ENCODE measurements at places on chromosomes 5 and 9. TPM values are rescaled to one million over a fixed set of nuclear protein-coding genes. Genes with fewer than 3 reads are reported as not detected.
A peak's percentile ranks its signal among the peaks of the same experiment; 100 is the strongest.

ARHGEF39 gene
- 1.2 TPM for total RNA-seq

SHC3 gene
- total RNA-seq = 1.0 TPM

INSL4 gene
- total RNA-seq = not detected

PARP8 gene
- 12.6 TPM for total RNA-seq

WDR38 gene
- not detected for total RNA-seq

PLEKHG4B gene
- total RNA-seq = 0.35 TPM

GHR gene
- 1.0 TPM for total RNA-seq

FST gene
- 1.8 TPM for total RNA-seq

GRCh38 chr9:120935383-120935857, 8.8 kb upstream of the TRAF1 start:
- DNase-seq = peak; percentile 100

- DNase-seq = no peak
Observed at GRCh38 chr5:103896593-103896992, 334.0 kb upstream of the NUDT12 start.

DNA sequence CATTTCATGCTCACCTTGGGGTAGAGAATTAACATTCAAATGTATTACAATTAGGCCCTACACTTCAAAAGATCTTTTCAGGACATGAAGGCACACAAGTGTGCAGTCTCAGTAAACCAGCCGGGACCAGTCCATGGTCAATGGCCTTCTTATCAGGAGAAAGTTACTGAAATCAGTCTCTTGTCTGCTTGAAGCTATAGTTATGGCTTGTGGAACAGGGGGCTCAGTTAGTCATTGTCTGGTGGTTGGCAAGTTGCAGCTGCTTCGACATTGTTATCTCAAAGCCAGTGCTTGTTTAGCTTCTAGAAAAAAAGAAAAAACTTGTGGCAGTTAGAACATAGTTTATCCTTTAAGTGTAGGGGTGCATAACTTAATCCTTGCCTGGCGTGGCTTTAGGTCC, 213.1 kb upstream of the ACO1 start:
- no peak for DNase-seq

DNA sequence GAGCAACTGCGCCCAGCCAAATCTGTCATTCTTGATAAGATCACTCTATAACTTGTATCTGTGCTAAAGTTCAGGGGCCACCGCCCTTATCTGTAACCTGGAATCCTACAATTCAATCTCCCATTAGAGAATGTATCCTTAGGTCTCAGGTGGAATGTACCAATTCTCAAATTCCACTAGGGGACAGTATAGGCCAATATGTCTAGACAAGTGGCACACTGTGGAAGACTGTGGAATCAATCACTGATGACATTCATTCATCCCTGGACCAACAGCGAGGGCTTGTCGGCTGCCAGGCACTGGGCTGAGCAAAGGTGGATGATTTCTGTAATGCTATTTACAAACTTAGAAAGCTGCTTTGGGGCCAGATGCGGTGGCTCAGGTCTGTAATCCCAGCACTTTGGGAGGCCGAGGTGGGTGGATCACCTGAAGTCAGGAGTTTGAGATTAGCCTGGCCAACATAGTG, 28.7 kb upstream of the MEGF9 start:
- no peak for DNase-seq

DNA sequence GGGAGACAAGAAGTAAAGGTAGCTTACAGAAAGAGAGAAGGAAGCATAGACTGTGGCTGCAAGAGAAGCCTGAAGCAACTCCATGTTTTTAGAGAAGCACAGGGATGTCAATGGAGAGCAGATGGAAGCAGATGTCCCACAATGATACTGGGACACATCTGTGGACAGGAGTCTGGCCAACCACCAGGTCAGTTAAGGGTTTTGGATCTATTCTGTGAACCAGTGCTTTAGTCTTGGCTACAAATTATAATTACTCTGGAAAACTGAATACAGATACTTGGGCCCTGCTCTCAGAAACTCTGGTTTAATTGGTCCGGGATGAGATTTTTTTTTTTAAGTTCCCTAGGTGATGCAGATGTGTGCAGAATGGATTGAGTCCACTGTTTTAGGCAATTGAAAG, 592.8 kb downstream of the CSNK1G3 start:
- DNase-seq = no peak

- DNase-seq = no peak
Observed at GRCh38 chr9:135804581-135805421, 102.5 kb downstream of the CAMSAP1 start.

DNA sequence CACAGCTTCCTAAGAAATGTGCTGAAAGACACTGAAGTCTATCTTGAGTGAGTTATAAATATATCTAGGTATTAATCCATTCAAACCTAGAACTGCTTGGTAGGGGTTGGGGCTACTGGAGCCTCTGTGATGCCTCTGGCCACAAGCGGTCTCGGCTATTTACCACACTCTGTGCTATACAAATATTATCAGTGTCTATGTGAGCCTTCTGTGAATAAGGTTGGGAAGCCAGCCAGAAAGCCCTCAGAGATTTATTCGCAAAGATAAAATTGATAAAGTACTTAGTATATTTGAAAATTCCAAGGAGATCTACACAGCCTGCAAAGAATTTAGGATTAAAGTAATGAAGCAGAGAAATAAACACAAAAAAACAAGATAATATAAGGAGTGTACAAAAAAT, 41.4 kb downstream of the LIFR start:
- DNase-seq = no peak

GRCh38 chr5:59142927-59143326, 560.1 kb downstream of the RAB3C start:
- DNase-seq = no peak

- no peak for DNase-seq
Observed at GRCh38 chr9:94813379-94813778, 86.9 kb downstream of the AOPEP start.

GRCh38 chr5:57338068-57338867, 144.3 kb downstream of the ACTBL2 start:
- no peak for DNase-seq

GRCh38 chr9:133813749-133814585, 75.8 kb upstream of the SARDH start:
- no peak for DNase-seq

GRCh38 chr5:136082390-136083193, 50.1 kb upstream of the SMAD5 start:
- peak; percentile 84 for DNase-seq

DNA sequence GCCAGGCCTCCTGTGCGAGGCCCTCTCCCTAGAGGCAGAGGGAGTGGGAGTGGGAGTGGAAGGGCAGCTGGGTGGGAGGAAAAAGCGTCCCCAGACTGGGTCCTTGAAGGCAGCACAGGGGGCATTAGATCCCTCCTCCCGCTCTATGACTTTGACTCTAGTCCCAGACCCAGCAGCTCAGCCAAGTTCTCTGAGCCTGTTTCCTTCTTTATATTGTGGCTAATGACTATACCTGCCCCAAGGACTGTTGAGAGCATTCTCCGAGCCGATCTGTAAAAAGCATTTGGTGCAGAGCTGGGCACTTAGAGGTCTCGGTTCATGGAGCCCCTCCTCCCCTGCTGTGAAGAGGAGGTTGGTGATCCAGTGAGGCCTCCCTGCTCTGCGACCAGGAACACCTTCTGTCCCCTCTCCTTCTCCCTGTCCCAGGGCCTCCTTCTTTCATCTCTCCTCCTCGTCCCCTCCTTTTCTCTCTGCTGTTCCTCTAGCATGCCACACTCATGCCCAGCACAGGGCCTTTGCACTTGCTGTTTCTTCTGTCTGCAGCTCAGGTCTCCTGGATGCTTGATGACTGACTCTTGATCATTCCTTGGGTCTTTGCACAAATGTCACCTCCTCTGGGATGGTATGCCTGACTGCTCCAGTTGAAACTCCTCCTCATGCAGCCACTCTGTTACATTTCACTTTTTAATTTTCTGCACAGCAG, 23.4 kb upstream of the PSD2 start:
- no peak for DNase-seq

DNA sequence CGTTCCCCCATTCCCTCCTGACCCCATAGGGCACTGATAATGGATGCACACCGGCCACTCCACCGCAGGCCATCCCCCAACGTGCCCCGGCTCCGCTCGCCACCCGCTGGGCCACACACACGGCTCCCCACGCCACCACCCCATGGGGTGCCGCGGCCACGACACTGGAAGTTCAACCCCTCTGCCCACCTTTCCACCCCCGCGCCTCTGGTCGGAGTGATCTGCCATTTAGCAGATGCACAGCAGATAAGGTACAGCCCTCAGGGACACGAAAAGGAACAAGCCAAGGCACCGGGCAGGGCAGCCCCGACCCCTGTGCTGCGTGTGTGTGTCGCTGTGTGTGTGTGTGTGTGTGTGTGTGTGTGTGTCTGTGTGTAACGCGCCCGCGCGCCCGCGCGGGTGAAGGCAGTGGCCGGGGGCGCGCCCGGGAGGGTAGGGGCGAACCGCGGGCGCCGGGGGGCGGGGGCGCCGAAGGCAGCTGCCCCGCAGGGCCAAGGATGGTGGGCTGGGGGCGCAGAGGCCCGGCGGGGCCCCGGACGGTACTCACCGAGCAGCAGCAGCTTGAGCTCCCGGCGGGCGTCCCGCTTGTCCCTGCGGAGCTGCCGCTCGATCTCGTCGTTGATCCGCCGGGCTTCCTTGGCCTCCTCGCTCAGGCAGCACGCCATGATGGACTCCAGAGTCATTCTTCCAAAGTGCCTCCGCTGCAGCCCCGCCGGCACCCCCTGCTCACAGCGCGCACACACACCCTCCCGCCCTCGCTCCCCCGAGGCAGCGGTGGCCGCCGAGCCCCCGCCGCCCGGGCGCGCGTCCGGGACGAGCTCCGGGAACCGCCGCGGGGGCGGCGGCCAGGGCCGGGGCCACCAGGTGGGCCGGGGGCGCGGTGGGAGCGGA, 813 bp downstream of the GNAQ start:
- DNase-seq = peak; percentile 30

- DNase-seq = no peak
Observed at GRCh38 chr5:99032234-99033013, 103.6 kb upstream of the CHD1 start.

DNA sequence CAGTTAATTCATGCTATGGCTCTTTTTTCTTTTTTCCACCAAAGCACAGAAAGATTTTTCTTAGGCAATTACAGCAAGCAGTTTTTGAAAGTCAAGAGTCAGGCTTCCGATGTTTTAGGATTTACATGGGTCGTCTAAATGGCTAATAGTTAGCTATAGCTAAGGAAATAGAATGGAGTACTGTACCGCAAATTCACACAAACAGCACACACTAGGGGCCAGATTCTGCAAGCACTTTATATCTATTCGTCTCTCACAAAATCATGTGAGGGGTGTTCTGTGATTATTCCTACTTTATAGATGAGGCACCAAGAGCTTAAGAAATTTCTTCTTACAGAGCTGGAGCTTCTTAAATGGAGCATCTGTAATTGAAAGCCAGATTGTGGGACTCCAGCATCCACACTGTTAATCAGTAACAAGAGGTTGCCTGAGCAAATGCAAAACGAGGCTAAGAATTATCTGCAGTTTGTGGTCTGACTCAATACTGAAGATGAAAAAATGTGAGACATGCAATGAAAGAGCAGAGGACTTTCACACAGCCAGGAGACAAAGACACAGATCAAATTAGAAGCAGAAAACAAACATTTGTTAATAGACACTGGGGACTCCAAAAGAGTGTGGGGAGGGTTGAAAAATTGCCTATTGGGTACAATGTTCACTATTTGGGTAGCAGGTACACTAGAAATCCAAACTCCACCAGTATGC, 62.7 kb upstream of the CTXN3 start:
- no peak for DNase-seq

DNA sequence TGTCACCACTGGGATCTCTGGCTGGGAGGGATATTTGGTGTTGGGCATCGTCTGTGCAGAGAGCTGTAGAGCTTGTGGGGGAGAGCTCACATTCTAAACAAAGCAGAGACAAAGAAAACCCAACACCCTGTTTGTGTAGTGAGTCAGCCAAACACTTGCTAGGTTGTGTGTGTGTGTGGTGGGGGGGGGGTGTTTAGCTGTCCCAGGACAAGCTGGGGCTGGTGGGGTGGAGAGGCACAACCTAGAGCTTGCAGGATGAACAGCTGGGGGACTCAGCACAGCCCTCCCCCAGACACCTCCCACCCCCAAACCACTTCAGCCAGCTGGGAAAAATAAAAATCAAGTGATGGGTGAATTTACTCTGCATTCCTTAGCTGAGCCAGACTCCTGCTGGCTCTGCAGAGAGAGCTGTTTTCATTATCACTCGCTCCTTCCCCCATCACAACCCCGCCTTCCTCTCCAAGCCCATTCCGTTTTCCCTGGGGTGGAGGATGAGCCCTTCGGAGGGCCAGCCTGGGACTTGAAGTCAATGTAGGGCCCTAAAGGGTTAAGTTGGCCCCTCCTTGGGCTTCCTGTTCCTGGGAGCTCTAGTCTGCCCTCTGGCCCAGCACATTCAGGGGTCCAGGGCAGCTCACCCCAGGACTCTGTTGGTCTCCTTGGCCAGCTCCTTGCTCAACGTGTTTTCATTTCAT, 2.6 kb downstream of the OLFML2A start:
- DNase-seq = no peak

DNA sequence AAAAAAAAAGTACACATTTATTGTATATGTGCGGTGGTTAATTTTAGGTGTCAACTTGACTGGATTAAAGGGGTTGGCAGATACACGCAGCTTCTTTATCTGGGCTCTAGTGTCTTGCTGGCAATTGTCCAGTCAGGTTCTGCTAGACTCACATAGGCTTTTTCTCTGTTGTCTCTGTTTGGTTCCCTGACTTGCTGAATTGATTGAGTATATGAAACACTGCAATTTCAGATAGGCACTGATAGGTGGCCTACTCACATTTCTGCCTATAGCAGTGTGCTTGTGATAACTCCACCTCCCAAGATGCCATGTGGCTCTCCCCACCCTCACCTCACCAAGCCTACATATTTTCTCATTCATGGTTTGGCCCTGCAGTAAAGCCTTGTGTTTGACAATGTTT, 52.5 kb downstream of the AOPEP start:
- DNase-seq = no peak

- DNase-seq = no peak
Observed at GRCh38 chr5:14216372-14216771, 73.2 kb downstream of the TRIO start.

- no peak for DNase-seq
Observed at GRCh38 chr5:93585041-93585766, 2.2 kb downstream of the NR2F1 start.

DNA sequence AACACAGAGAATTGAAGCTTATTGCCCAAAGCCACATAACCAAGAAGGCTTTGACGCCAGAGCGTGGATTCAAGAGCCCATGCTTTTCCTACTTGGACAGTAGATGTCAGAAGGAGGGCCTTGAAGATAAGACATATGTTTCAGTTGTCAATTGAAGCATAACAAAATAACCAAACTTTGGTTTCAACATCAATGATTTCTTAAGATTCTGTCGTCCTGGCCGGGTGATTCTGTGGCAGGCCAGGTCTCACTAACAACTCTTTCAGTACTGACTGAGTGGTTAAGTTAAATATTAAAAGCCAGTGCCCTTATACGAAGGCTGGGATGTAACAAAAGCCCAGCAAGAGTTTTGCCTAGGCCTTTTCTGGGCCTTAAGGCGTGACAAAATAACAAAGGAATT, 94.0 kb downstream of the RCL1 start:
- DNase-seq = no peak

DNA sequence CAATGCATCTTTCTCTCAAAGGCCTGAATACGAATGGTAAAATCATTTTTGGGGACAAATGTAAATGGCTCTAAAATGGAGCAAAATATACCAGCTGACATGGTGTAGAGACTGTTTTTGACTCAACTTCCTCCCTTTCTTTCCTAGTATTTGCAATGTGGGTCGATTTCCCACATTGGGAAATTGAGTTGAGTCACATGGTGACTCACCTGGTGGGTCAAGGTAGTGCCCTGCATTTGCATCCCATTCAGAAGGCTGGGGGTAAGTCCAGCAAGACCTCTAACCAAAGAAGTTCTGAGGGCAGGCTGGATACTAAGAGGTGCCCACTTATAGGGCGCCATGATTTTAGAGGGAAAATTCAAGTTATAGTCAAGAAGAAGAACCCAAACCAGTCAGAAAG, 179.6 kb upstream of the MPDZ start:
- DNase-seq = no peak
